Iris pigment epithelial cell (primary cell): ENCODE measurements at places on chromosomes 13 and 19.

DNA sequence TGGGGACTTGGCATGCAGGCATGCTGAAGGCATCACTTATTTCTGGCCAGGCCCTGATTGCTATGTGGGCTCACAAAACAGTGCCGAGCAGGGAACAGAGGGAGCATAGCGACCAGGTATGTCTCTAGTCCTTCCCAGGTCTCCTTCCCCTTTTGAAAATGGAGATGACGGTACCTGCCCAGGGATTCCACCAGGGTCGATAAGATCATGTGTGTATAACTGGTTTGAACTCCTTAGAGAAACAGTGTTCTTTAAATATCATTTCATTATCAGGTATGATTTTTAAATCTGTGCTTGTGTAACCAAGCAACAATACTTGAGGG is 280.6 kb downstream of the FOXO1 start:
- DNase-seq: no peak

- DNase-seq: no peak
Observed at GRCh38 chr19:53538378-53539109, 599 bp downstream of the ZNF331 start.

GRCh38 chr19:45346449-45346848 is 5.9 kb downstream of the KLC3 start:
- DNase-seq: no peak

DNA sequence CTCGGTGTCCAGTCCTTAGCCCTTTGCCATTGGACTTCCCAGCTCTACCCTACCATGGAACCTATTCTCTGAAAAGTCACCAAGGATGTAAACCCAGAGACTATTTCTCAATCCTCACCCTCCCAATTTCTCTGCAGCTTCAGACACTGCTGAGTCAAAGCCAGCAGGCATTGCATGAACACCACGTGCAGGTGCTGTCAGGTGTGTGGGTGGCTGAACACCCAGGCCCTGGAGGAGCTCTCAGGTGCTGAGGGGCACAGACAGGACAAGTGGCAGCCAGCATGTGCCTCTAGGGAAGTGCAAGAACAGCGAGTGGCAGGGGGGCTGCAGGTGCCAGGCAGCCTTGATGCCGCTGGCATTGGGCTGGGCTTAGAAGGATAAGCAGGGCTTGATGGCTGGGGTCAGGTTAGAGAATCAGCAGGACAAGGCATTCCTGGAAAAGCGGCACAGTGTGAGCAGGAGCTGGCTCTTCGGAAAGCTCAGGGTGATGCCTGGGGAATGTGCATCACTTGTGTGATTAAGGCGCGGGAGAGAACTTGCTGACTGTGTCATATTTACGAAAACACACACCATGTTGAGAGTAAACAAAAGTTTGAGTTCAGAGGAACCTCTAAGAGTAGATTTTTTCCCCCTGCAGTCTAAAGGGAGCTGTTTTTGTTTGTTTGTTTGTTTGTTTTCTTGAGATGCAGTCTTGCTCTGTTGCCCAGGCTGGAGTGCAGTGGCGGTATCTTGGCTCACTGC is 83.8 kb downstream of the LNX2 start:
- DNase-seq: no peak

DNA sequence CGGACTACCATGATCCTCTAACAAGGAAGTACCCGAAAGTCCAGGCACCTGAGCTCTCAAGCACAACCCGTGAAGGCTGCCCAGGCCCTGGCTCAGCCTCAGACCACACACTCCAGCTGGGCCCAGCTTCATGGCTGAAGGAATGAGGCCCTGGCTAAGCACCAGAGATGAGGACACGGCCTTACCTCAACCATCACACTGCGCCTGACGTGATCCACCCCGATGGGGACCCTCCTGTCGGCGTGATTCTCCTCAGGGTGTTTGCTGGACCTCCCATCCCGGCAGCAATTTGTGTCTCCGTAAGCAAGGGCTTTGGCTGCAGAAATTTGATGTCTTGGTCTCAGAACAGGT is 56.5 kb downstream of the F2RL3 start:
- DNase-seq: no peak

- DNase-seq: no peak
Observed at GRCh38 chr13:85266331-85266730, 532.9 kb downstream of the SLITRK6 start.

- DNase-seq: no peak
Observed at GRCh38 chr13:41326661-41327060, 15.6 kb downstream of the NAA16 start.

GRCh38 chr13:20192158-20192835 is 441 bp downstream of the GJB2 start:
- DNase-seq: no peak

GRCh38 chr13:98915981-98916380 is 61.9 kb downstream of the DOCK9 start:
- no peak for DNase-seq

- DNase-seq: no peak
Observed at GRCh38 chr19:9865732-9866501, 30.8 kb downstream of the PIN1 start.

- no peak for DNase-seq
Observed at GRCh38 chr19:13885826-13886365, 9.0 kb downstream of the NANOS3 start.

GRCh38 chr13:38866649-38867048 is 124.0 kb downstream of the STOML3 start:
- DNase-seq: no peak

DNA sequence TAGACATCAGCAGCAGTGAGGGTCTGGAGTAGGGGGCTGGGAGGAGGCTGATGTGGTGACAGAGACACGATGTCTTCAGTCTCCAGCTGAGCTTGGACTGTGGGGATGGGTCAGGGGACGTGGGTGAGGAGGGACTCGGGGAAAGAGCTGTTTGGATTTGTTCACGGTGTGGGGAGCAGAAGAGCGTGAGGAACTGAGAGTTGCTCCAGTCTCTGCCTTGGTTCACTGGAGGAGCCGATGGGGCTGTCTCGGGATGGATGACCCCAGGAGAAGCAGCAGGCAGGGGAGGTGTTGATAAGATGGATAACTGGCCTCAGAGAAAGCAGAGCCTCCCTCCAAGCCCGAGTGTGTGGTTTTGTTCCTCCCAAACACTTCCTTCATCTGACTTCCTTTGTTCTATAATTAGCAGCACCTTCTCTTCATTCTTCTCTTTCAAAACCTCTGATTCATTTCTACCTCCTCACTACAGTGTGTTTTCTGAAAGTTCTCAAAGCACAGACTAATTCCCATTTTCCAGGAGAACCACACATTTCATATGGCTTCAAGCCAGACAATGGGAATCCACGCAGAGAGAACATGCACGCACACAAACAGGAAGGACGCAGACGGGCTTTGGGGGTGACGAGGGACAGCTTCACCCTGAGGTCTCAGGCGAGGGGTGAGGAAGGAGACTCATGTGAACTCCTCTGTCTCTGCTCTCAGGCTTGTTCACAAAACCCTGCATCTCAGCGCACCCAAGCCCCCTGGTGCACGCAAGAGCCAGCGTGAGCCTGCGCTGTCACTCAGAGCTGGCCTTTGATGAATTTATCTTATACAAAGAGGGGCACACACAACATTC is 18.6 kb downstream of the LAIR2 start:
- no peak for DNase-seq

- peak; percentile 14 for DNase-seq
Observed at GRCh38 chr19:39351537-39352064, 9.4 kb downstream of the SAMD4B start.

DNA sequence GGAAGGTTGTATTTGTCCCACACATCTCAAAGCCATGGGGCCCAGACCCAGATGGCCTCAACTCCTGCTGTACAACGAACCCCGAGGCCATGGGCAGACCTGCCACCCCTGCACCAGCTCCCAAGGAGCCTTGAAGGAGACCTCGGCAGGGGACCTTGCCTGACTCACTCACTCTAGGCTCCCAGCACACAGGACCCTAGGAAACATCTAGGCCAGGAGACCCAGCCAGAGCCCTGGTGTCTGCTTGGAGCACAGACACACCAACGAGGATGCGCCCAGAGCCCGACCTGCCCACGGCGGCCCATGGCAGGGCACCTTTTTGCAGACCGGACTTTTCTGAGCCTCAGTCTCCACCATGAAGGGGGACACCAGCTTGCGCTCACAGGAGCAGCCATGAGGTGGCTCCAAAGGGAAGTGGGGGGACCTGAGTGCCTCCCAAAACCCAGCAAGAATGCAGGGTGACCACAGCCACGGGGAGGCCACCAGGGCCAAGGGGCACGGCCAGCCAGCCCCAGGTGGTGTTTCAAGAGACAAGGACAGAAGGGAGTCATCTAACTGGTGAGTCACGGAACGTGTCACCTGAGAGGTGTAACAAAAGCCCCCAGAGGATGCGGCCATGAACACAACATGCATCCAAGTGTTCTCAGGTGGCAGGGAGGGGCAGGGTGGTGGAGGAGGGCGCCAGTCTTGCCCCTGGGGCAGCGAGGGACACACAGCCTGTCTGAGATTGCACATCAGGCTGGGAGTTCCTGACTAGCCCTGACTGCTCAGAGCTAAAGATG is 4.9 kb upstream of the CERS1 start:
- DNase-seq: no peak

- DNase-seq: no peak
Observed at GRCh38 chr13:28000567-28000966, 12.1 kb upstream of the URAD start.

DNA sequence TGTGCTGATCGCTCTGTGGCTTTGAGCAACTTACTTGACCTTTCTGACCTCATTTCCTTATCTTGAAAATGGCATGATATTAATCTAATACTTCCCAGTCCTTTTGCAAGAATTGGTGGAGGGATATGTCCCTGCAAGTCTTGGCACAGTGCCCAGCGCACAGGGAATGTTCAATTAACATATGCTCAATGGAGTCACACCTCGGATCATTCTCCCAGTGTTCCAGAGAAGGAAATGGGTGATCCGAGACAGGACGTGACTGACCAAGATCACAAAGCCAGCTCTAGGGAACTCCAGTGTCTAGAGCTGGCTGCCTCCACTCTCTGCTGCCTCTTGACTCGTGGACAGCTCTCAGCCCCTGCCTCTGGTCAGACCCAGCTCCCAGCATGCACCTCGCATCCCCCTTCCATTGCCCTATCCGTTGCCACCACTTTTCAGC is 3.6 kb downstream of the CDC42EP5 start:
- no peak for DNase-seq

DNA sequence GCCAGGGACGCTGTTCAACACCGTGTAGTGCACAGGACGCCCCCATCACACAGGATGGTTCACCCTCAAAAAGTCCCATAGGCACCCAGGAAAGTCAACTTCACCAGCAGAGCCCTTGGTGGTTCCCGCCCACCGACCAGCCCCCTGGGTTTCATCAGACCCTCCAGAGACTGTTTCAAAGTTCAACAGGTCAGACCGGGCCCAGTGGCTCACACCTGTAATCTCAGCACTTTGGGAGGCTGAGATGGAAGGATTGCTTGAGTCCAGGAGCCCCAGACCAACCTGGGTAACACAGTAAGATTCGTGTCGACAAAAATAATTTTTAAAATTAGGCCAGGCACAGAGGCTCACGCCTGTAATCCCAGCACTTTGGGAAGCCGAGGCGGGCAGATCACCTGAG is 61.0 kb downstream of the MYO9B start:
- DNase-seq: no peak

GRCh38 chr13:25771202-25771601 is 280.6 kb downstream of the SHISA2 start:
- DNase-seq: no peak

- no peak for DNase-seq
Observed at GRCh38 chr13:44220948-44221347, 152.7 kb upstream of the SERP2 start.

GRCh38 chr13:31029102-31029501 is 96.6 kb downstream of the TEX26 start:
- DNase-seq: no peak

DNA sequence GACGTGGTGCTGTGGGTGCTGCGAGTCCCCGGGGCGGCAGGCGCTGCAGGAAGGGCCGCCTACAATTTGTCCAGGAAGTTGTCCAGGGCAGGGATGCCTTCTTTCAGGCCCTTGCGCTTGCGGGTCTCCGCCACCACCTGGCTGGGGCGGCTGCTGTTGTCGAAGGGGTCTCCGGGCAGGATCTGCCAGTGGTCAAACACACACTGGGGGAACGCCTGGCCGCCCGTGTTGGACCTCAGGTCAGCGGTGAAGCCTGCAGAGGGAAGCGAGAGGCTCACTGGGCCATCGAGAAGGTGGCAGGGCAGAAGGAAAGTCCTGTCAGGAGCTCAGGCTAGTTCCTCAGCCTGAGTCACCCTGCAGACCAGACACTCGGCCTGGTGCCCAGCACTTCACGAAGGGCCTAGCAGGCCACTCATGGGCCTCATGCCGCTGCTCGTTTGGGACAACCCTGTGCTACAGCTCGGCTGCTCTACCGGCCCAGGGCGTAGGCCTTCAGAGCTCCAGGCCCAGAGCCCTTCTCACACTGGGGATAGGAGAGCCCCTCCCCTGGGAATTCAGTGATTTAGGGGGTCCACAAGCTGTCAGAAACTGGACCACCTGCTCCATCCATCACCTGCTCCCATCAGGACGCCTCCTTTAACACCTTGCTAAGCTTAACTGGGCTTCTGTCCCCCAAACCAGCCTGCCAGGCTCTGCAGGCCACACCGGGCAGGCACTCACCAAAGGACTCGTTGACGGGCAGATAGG is 5.8 kb upstream of the DAPK3 start:
- no peak for DNase-seq

DNA sequence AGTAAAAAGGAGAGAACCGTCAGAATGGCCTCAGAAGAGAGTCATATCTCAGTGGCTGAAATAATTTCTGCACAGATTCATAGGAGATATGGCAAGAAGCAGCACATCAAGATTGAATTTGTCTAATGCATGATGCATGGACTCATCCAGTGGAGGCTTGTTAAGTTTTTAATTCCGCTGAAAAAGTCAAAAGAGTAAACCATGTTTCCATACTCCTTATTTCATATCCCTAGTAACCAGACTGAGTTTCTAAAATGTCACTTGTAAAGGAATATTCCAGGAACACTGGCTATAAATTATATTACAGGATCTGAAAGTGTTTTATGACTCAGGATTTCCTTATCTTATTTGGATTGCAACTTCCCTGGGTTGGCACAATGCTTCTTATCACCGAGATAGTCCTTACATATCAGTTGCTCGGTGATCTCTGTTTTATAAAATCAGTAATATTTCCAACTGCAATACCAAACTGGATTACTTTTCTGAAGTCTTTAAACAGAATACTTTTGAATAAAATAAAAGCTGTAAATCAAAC is 180.2 kb upstream of the TSC22D1 start:
- no peak for DNase-seq

- no peak for DNase-seq
Observed at GRCh38 chr19:3577723-3578344, 5.1 kb downstream of the HMG20B start.

DNA sequence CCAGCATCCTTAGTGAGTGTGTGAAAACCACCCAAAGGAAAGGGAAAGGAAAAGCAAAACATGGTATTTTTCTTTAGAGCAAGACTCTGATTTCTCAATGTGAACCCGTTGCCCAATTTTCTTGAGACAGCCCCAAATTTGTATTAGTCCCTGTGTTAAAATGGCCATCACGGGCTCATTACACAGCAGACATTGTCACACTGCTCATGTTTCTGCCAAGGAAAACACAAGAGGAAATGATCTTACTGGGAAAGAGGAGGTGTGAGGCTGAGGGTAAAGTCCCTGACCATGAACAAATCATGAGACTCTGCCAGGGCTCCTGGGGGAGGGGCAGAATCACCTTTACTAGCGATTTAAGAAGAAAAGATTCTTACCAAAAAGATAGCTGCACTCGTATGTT is 54.4 kb downstream of the FAM124A start:
- no peak for DNase-seq
